ENCODE measurements at places on chromosomes 13 and 19.

DNA sequence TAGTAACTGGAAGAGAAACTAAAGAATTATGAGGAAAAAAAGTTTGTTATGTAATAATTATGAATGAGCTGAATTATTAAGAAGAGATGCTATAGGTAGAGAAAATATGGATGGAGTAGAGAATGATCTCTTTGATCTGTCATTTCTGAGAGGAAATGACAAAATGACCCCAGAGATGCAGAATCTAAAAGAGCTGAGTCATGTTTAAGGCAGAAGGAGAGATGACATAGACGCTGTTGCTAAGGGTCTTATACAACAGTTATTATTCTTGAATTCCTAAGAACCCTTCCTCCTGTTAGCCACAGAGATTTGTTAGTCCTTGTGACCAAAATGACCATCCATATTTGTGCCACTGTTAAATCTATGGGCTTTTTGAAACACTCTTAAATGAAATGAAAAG, 58.3 kb upstream of the FREM2 start:
- DNase-seq = no peak

DNA sequence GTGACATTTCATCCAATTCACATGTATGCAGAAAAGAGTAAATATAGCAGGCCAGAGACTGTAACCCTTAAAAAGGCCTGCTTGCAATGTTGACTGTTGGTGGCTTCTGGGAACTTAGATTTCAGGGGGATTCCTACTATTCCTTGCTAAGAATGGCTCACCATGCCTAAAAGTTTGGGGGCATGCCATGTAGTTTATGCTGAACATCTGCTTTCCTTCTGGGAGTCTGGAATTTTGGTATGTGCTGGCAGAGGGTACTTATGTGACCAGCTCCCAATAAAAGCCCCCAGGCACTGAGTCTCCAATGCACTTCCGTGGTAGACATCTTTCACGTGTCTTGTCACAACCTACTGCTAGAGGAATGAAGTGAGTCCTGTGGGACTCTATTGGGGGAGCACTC, 88.4 kb upstream of the PCDH8 start:
- no peak for DNase-seq

GRCh38 chr13:46385946-46386345, 1.1 kb downstream of the RUBCNL start:
- no peak for DNase-seq

- DNase-seq = no peak
These were observed 19.7 kb upstream of the GTF3A start for GRCh38 chr13:27404680-27405079.

- no peak for DNase-seq
These were observed 1093.4 kb downstream of the EFNB2 start for GRCh38 chr13:105442040-105442439.
